ENCODE measurements at places on chromosomes 7 and 10. TPM values are rescaled to one million over a fixed set of nuclear protein-coding genes. Genes with fewer than 3 reads are reported as not detected.

GRCh38 chr10:44425466-44425865 lies 40.6 kb upstream of the CXCL12 start:
- no peaks in the 10 kb centered on the region for H3K36me3 ChIP-seq
- H3K27me3 ChIP-seq = no peaks in the 10 kb centered on the region
- DNase-seq = no peak
- no peaks in the 10 kb centered on the region for H3K4me1 ChIP-seq
- H3K4me3 ChIP-seq = no peak overlapping the region

DNA sequence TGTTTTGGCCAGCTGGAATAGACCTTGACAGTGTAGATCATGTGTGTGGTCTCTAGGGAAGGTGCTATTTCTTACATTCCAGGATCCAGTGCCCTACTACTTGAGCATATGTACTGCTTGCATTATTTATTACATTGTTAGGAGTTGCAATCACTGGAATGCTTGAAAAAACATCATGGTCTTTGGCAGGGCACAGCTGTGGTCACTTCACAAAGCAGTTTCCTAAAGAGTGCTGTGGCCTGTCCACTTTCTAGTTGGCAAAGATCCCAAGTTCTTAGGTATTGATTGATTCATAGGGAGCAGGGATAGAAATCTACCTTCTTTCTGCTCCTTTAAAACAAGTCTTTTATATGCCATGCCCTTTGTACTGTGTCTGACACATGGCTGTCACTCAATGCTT lies 4.6 kb downstream of the C7orf25 start:
- peaks cover 54% of the 10 kb centered on the region for H3K4me1 ChIP-seq
- DNase-seq = no peak
- H3K27ac ChIP-seq = no peak overlapping the region
- H3K27me3 ChIP-seq = peaks cover 1% of the 10 kb centered on the region
- no peaks in the 10 kb centered on the region for H3K36me3 ChIP-seq

DNA sequence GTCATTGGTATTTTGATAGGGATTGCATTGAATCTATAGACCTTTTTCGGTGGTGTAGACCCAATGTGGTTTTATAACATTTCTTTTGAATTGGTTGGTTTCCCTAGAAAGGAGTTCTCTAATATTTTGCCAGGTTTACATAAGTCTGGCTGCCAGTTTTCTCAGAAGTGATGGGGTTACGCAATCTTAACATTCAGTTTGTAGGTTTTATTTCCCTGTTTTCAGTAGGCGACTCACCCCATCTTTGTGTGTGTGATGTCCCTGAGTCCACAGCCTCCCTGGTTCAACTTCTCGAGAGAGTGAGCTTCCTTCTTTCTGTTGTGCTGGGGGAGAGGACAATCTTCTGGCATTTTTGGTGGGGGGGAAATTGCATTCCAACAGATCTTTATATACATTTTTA lies 9.6 kb upstream of the KIF5B start:
- no peak overlapping the region for H3K27ac ChIP-seq
- no peak overlapping the region for H3K4me3 ChIP-seq
- H3K27me3 ChIP-seq = no peaks in the 10 kb centered on the region
- no peaks in the 10 kb centered on the region for H3K36me3 ChIP-seq
- no peak for DNase-seq

Gene PNLIPRP2
- 0.95 TPM for total RNA-seq

Gene VIPR2
- not detected for total RNA-seq

Gene SPDYE16
- total RNA-seq = 0.08 TPM

DNA sequence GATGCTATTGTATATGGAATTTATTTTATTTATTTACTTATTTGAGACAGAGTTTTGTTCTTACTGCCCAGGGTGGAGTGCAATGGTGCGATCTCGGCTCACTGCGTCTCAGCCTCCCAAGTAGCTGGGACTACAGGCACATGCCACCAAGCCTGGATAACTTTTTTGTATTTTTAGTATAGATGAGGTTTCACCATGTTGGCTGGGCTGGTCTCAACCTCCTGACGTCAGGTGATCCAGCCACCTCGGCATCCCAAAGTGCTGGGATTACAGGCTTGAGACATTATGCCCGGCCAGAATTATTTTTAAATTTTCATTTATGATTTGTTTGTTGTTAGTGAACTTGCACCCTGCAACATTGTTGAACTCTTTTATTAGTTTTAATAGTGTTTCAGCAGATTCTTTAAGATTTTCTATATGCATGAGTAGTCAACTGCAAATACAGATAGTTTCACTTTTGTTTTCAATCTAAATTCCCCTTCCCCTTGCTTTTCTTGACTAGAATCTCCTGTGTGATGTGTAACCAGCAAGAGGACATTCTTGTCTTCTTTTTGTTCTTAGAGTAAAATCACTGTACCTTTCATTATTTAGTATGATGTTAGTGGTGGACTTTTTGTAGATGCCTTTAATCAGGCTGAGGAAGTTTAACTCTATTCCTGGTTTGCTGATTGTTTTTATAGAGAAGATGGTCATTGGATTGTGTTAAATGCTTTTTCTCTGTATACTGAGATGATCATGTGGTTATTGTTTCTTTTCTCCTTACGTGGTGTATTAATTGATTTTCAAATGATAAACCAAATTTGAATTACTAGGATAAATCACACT lies 27.8 kb downstream of the ZNF33A start:
- no peak overlapping the region for H3K4me3 ChIP-seq
- no peak for DNase-seq
- H3K36me3 ChIP-seq = peaks cover 17% of the 10 kb centered on the region

- no peak for DNase-seq
- H3K27ac ChIP-seq = no peak overlapping the region
- H3K36me3 ChIP-seq = no peaks in the 10 kb centered on the region
- H3K4me3 ChIP-seq = no peak overlapping the region
- peaks cover 4% of the 10 kb centered on the region for H3K27me3 ChIP-seq
Measured at GRCh38 chr7:2980401-2981102, 63.1 kb downstream of the CARD11 start.

GRCh38 chr10:36452851-36453250 lies 672.5 kb upstream of the ANKRD30A start:
- peaks cover 8% of the 10 kb centered on the region for H3K4me1 ChIP-seq
- no peak overlapping the region for H3K27ac ChIP-seq
- no peaks in the 10 kb centered on the region for H3K36me3 ChIP-seq
- no peak for DNase-seq
- H3K27me3 ChIP-seq = no peaks in the 10 kb centered on the region
- no peak overlapping the region for H3K4me3 ChIP-seq

DNA sequence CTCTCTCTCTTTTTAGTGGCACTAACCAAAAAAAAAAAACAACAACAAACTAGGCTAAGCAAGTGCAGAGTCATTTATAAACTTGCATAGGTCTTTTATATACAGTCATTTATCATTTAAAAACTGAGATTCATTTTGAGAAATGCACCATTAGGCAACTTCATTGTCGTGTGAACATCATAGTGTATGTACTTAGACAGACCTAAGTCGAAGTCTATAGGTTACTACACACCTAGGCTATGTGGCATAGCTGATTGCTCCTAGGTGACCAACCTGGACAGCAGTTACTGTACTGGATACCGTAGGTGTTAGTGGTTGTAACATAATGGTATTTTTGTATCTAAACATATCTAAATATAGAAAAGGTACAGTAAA lies 109.1 kb upstream of the SAMD8 start:
- no peaks in the 10 kb centered on the region for H3K4me1 ChIP-seq
- H3K27me3 ChIP-seq = no peaks in the 10 kb centered on the region
- H3K36me3 ChIP-seq = no peaks in the 10 kb centered on the region
- no peak overlapping the region for H3K4me3 ChIP-seq
- no peak for DNase-seq
- no peak overlapping the region for H3K27ac ChIP-seq

DNA sequence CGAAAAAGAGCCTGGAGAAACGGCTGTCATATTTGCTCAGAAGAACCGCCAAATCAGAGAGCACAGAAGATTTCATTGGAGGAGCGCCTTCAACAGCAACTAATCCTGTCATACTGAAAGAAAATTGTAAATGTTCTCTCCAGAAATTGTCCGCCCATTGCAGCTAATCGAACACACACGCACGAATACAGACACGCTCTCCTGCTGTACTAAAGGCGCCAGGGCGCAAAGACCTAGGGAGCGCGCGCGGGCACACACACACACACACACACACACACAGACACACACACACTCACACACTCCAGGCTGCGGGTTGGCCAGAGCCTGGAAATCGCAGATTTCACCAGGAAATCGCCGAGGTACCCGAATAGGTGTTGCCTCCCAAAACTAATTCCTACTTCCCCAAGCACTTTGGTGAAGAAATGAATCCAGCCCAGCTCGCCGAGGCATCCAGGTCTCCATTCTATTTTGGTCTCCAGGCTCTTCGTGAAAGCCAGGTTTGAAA lies at the start of gene CHRM2:
Gene CHRM2 (plus strand): TSS at position 157 of the 505 bp plus-strand sequence. CDS start 146,214 bp downstream, outside the sequence.
- no peak for DNase-seq
- no peaks in the 10 kb centered on the region for H3K36me3 ChIP-seq
- no peak within 1 kb of the TSS for H3K27ac ChIP-seq
- H3K4me1 ChIP-seq = no peaks in the 10 kb centered on the region
- H3K4me3 ChIP-seq = no peak within 1 kb of the TSS

Gene DNAJB6
- total RNA-seq = 72.9 TPM

DNA sequence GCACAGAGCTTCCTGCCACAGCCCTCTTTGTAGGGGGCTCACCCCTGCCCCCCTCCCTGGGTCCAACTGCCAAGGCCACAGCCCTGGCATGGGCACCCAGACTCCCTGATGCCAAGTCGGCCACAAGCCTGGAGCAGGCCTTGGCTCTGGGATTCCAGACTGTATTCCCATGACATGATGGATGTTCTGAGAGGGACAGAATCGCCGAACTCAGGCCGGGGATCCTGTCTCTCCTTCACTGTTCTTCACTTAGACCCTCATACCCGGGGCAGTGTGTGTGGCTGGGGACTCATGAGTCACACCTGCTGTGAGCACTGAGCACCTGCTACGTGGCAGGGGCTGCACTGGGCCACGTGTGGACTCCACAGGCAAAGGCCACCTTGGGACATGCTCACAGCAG lies 7.9 kb downstream of the CALML5 start:
- no peak for DNase-seq
- H3K4me1 ChIP-seq = peaks cover 70% of the 10 kb centered on the region
- H3K4me3 ChIP-seq = no peak overlapping the region
- no peaks in the 10 kb centered on the region for H3K27me3 ChIP-seq
- H3K27ac ChIP-seq = no peak overlapping the region
- no peaks in the 10 kb centered on the region for H3K36me3 ChIP-seq

Gene ANK3
- not detected for total RNA-seq

Gene THNSL1
- total RNA-seq = 3.8 TPM

DNA sequence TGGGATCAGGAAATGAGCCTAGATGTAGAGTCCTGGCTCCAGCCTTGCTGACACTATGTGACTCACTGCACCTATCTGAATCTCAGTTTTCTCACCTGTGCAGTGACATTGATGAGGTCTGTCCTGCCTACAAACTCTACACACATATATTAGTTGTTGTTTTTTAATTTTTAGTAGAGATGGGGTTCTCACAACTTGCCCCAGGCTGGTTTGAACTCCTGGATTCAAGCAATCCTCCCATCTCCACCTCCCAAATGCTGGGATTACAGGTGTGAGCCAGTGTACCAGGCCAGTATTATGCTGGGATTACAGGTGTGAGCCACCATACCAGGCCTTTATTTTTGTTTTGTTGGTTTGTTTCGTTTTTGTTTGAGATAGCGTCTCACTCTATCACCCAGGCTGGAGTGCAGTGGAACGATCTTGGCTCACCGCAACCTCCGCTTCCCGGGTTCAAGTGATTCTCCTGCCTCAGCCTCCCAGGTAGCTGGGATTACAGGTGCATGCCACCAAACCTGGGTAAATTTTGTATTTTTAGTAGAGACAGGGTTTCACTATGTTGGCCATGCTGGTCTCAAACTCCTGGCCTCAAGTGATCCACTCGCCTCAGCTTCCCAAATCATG lies 11.8 kb upstream of the DDIT4 start:
- H3K27me3 ChIP-seq = no peaks in the 10 kb centered on the region
- DNase-seq = no peak
- peaks cover 80% of the 10 kb centered on the region for H3K4me1 ChIP-seq
- H3K36me3 ChIP-seq = no peaks in the 10 kb centered on the region
- H3K27ac ChIP-seq = peak overlapping the region; percentile 91

Gene LAMB1
- 109 TPM for total RNA-seq

DNA sequence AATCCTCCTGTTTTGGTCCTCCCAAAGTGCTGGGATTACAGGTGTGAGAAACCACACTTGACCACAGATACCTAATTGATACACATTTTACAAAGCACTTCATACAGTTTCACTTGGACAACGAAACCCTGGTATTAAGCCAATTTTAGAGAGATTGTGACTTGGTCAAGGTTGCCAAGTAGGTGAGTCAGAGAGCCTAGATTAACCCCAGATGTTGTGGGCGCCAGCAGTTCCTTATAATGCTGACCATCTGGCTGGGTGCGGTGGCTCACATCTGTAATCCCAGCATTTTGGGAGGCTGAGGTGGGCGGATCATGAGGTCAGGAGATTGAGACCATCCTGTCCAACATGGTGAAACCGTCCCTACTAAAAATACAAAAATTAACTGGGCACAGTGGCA lies 4.9 kb upstream of the PHKG1 start:
- H3K27me3 ChIP-seq = no peaks in the 10 kb centered on the region
- H3K4me3 ChIP-seq = no peak overlapping the region
- H3K27ac ChIP-seq = no peak overlapping the region

DNA sequence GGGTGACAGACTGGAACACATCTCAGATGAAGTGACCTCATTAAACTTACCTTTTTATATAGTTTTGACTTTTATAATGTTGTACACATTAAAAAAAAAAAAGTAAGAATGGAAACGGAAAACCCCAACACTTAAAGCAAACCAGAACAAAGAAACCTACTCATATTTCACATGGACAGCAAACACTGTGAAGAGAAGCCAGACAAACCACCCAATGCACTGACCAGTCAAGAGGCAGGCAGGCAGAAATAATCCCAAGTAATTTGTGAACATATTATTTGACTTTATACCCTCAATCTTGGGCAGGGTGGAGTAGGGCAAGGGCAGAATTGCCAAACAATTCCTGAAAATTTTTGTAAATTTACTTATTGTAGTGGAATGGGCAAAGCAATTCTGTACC lies 39.8 kb downstream of the WAPL start:
- H3K27me3 ChIP-seq = no peaks in the 10 kb centered on the region
- peaks cover 24% of the 10 kb centered on the region for H3K36me3 ChIP-seq
- DNase-seq = no peak
- H3K27ac ChIP-seq = no peak overlapping the region
- H3K4me1 ChIP-seq = no peaks in the 10 kb centered on the region

- no peaks in the 10 kb centered on the region for H3K36me3 ChIP-seq
- peaks cover 8% of the 10 kb centered on the region for H3K27me3 ChIP-seq
- peak within 1 kb of the TSS; percentile 62 for H3K4me3 ChIP-seq
- DNase-seq = no peak
- H3K4me1 ChIP-seq = peaks cover 35% of the 10 kb centered on the region
- H3K27ac ChIP-seq = peak within 1 kb of the TSS; percentile 86
Measured at GRCh38 chr10:132397036-132397541, at the start of gene PWWP2B. PWWP2B (plus strand) TSS chr10:132397200; CDS start chr10:132397227, 27 bp downstream.

DNA sequence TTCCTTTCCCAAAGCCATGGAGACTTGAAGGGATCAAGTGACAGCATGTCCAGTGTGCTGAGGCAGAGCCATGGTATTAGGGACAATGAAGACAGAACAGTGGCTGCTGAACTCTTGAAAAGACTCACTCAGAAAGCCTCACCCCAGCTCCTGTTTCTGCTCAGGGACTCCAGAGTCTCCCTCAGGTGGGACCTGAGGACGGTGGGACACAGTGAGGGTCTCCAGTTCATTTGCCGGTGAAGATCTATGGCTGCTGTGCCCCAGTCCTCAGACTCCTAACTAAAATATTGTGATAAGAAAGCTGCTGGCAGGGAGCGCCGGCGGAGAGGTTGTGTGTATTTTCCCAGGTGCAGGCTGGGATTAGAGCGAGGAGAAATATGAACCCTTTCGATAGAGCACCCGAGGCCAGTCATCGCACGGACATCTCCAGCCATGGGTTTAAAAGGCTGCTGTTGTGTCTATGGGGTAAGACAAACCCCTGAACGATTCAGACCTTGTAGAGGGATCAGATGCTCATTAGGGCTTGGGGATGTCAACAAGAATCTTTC lies 57.2 kb downstream of the C7orf25 start:
- no peaks in the 10 kb centered on the region for H3K36me3 ChIP-seq
- no peak for DNase-seq
- H3K4me3 ChIP-seq = no peak overlapping the region
- H3K4me1 ChIP-seq = no peaks in the 10 kb centered on the region
